ENCODE measurements at places on chromosomes 6 and 20.

GRCh38 chr6:137953761-137954160, 86.7 kb downstream of the TNFAIP3 start:
- DNase-seq, result no peak

DNA sequence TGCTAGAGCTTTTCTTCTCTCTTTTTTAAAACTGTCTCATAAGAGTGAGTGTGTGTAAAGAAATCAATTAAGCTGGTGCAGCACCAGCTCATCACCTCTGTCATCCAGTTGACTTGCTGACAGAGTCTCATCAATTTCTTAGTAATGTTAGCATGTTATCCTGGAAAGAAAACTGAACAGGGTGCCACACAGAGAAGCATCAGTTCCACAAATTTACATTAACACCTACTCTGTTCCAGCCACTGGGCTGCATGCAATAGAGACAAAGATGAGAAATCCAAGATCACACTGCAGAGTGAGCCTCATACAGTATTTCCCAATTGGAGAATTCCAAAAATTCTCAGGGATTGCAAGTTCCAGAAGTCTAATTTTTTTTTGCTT, 207.0 kb upstream of the CITED2 start:
- no peak for DNase-seq

DNA sequence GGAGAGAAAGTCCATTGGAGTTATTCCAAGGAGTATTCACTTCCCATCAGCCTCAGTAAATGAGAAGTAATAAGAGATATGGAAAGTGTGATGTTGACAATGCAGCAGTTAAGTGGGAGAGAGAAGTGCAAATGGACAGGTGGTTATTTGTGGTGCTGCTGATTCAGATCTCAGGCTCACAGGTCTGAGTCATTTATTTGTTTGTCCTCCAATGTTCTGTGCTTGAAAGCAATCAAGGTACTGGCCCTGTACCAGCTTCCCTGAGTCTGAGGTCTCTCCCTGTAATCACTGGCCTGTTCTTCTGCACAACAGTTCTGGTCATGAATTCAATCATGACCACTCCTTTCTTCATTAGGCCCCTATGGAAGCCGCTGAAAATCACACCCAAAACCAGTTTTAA, 827.7 kb downstream of the MAFB start:
- no peak for DNase-seq

DNA sequence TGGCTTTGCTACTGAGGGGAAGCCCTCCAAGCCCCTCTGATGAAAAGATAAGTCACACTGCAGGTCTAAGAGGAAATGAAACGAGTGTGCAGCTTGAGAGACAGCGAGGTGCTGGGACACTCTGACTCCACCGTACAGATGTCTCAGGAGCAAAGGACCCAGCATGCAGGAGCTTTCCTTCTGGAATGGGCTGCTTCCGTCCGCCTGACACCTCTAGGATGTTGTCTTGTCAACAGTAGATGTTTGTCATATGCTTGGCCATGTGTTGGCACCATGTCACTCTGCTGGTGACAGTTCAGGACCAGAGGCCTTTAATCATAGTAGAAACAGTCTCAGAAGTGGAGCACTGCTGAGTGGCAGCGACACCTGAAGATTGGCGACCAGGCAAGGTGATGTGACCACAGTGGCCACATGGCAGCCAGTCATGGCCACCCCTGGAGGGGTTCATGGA, 46.7 kb downstream of the SLC24A3 start:
- DNase-seq, result no peak

DNA sequence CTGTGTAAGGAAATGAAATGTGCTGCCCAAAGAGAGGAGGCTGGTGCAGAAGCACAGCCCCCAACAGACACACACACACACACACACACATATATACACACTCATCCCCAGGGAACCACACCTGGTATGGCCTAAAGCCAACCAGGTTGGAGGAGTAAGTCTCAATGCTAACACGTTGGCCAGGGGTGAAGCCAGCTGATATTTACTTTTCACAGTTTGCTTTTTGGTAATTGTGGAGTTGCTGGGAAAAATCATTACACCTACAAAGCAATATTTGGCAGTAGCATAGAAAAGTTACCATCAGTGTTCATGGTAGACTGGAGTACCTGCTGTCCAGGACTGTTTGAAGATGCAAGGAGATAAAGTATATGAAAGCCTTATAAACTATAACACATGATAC, 50.3 kb upstream of the NAA20 start:
- no peak for DNase-seq

GRCh38 chr20:59958123-59958522, at the start of gene CDH26:
Gene CDH26 (plus strand): TSS chr20:59958423. CDS start chr20:59958727, 304 bp downstream.
- DNase-seq, result no peak

DNA sequence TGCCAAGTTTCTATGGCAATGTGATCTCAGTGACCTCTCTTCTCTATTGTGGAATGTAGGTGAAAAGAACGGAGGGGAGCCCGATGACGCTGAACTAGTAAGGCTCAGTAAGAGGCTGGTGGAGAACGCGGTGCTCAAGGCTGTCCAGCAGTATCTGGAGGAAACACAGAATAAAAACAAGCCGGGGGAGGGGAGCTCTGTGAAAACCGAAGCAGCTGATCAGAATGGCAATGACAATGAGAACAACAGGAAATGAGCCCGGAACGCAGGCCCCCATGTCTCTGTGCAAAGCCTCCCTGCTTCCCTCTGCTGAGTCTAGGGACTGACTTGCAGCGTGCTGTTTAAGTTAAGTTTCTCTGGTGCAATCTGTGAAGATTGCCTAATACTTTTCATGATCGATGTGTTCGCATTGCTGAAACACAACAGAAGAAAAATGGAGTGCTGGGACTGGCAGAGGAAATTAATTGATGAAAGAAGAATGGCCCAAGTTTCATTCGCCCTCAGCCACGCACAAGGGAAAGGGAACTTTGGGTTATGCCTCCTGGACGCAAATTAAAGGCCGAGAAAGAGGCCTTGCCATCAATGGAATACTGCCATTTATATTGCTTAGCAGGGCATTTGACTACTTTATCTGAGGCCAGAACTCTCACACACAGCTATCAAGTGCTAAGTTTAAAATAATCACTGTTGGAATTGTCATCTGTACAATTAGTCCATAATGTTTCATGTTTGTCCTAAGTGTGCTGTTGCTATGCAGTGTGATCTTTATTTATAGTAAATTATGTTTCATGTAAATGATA, 146.4 kb downstream of the AKAP7 start:
- DNase-seq, result no peak

DNA sequence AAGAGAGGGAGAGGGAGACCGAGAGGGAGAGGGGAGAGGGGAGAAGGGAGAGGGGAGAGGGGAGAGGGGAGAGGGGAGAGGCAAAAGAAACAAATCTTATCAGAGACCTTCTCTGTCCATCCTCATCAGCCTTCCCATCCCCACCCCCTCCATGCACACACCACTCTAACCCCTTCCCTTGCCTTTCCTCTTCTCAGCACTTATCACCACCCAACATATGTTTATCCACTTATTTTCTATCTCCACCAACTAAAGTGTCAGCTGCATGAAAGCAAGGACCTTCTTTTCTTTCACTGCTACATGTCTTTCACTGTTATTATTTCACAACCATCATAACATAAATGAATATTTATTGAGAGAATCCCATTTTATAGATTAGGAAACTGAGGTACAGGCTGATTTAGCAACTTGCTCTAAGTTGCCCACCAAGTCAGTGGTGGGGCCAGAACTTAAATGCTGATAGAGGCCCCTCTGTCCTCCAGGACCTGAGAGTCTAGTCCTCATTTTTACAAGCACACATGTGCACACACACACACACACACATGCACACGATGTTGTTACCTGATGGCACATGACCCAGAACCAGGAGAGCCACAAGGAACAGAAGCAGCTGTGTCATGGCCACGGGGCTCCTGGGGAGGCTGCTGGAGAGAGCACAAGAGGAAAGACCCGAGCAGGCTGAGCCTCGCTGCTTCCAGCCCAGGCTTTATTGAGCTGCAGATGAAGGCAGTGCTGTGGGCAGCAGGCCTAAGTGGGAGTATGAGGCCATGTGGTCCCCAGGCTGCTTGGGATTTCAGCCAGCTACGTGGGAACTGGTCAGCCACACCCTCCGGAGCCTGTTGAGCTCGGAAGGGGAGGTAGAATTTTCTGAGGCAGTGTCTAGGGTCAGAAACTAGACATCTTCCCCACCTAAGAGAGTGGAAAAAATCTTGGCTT, 2.3 kb downstream of the DEFB124 start:
- DNase-seq, result no peak

DNA sequence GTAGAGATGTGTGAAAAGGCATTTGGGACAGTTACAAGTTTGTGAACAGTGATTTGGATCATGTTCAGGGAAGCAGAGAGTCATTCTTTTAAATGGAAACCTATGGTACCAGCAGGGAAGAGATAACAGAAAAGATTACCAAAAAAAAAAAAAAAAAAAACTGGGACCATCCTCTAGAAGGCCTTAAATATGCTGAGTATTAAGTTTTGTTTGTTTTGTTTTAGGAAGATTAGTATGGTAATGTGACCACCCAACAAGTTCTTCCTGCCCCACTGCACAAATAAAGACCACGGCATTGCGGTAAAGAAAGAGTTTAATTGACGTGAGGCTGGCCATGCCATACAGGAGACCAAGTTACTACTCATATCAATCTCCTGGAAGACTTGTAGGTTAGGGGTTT, 946.2 kb downstream of the KIF16B start:
- DNase-seq, result no peak

DNA sequence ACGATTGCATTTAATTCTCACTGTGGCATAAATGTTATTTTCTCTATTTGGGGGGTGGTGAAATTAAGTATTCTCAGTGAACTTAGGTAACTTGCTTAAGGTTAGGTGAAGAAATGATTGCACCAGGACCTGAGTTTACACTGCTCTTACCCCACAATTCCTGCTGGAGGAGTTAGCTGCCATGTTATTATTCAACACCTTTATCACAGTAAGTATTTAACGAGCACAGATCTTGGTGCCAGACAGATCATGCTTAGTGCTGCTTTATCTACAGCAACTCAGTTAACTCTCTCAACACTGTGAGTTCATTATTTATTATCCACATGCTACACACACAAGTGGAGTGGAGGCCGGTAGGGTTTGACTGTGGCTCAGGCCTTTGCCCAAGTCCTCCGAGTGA, 249.7 kb downstream of the TMEM242 start:
- DNase-seq, result no peak

DNA sequence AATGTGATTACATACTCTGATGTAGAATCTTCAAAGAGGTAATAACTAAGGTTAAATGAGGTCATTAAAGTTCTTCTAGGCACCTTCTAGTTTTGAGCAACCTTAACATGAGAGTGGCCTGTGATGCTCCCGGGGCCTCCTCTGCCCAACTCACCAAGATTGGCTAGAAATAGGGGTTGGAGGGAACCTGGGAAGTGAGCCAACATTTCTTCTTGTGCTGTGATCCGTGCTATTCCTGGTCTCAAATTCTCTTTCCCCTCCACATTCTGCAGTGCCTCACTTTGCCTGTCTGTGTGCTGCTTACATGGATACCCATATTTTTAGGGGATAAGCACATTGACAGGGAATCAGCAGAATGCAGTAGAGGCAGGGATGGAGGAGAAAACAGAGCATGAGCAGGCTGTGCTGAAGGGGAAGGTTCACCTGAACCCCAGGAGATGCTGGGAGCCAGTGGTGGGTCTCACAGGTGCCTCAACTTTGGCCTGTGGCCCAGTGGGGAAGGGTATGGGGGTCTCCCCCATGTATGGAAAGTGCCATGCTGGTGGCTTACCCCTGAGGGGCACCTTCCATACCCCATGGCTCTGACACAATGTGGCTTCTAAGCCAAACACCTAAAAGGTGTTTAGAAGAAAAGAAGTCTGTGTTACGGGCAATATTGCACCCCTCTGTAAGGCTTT, 164.7 kb upstream of the CHD6 start:
- DNase-seq, result no peak

DNA sequence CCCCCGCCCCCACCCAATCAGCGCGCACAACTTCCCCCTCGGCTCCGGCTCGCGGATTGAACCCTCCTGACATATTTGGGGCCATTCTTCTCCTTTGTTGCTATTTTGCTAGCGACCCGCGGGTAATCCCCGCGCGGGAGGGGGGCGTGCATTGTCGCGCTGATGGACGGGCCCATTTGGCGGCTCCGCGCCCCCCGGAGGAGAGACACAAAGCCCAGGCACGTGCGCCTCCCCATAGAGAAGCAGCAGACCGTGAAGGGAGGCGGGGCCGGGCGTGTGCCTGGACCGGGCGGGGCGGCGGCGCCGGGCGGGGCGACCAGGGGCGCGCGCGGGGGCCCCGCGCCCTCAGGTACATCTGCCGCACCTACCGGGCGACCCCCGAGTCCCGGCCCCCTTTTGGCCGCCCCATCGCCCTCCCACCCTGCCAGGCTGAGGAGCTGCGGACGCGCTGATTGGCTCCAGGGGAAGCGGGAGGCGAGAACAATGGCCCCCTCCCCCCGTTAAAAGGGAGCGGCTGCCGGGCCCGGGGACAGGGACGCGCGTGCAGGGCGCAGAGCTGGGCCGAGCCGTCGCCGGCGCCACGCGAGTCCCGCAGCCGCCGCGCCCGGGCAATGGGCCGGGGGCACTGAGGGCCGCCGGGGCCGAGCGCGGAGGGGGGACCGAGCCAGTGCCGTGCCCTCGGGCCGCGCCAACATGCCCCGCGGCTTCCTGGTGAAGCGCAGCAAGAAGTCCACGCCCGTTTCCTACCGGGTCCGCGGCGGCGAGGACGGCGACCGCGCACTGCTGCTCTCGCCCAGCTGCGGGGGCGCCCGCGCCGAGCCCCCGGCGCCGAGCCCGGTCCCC, at the start of gene INSM1:
INSM1 (plus strand) TSS at position 530 of the 843 bp plus-strand sequence; CDS start at position 694, 164 bp downstream.
- DNase-seq, result no peak

GRCh38 chr6:1641343-1641885, 31.7 kb downstream of the FOXC1 start:
- DNase-seq, result no peak

- DNase-seq, result no peak
Observed at GRCh38 chr6:107460083-107460631, 793 bp upstream of the PDSS2 start.

GRCh38 chr20:57440678-57441509, 49.7 kb downstream of the RBM38 start:
- DNase-seq, result no peak

DNA sequence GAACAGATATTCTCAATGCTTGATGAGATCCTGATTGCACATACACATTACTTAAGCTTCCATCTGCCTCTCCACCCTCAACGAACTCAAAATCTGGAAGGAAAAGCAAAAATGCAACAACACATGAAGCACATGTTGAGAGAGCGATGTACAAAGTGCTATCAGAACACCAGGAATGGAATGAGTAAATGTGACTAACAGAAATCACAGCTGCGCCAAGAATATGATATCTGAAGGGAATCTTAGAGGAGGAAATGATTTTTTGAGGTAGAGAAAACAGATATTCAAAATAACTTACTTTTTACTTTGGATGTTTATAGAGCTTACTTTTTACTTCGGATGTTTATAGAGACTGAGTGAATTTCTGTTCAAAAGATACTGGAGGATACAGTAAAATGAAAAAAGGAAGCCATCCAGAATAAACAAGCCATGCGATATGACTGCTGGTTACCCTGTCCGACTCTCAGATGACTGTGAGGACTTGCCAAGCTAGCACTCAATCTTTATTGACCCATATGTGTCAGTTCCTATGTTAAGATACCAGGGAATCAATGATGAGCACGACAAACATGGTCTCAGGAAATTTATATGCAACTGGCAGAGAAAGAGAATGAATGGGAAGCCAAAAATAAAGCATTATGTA, 102.0 kb downstream of the SMLR1 start:
- no peak for DNase-seq

- no peak for DNase-seq
Observed at GRCh38 chr6:109801794-109802193, 110.7 kb downstream of the FIG4 start.
